G401 (cell line): ENCODE measurements at places on chromosomes 2 and 18. TPM values are rescaled to one million over a fixed set of nuclear protein-coding genes. Genes with fewer than 3 reads are reported as not detected.

Gene KATNAL2
- total RNA-seq, result 7.0 and 15.0 TPM in 2 replicates

GRCh38 chr2:74104839-74105238 lies 42.9 kb downstream of the BOLA3 start:
- no peak for DNase-seq

DNA sequence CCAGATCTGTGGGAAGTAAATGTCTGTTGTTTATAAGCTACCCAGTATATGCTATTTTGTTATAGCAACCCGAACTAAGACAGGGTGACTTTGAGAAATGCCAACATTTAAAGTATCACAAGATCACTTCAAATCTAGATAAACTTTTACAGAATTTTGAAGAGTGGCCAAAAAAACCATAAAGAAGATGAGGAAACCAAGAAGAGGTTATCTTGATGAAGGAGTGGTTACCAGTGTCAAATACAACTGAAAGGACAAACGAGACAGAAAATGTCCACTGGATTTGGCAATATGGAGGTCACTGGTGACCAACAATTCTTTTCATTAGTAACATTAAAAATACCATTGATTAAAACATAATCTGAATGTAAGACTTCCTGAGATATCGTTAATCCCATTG lies 235.7 kb downstream of the DYM start:
- no peak for DNase-seq

Gene RBM43
- total RNA-seq, result 3.5 and 5.2 TPM in 2 replicates

GRCh38 chr2:74498500-74499266 lies 720 bp downstream of the LBX2 start:
- no peak for DNase-seq
